ENCODE measurements at places on chromosomes 5 and 9.
A peak's percentile ranks its signal among the peaks of the same experiment; 100 is the strongest.

- no peak overlapping the region for H3K4me3 ChIP-seq
- H3K27ac ChIP-seq: peak overlapping the region; percentile 61
- no peak for DNase-seq
These were observed 141.1 kb upstream of the RANBP3L start for GRCh38 chr5:36442796-36443195.

DNA sequence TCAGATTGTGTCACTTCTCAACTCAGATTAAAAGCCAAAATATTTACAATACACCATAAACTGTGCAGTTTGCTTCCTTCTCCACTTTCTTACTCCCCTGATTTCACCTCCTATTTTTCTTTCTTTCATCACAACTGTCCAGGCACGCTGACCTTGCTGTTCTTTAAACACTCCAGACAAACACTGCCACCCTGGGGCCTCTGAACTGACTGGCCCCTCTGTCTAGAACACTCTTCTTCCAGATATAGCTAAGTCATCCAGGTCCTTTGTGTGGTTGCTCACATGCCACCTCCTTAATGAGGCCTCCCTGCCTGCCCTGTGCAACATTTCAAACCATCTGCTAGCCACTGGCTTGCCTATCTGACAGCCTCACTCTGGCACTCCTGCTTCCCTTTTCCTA is 46.6 kb downstream of the ATG10 start:
- peaks cover 16% of the 10 kb centered on the region for H3K4me1 ChIP-seq
- no peaks in the 10 kb centered on the region for H3K27me3 ChIP-seq
- peaks cover 13% of the 10 kb centered on the region for H3K36me3 ChIP-seq
- no peak for DNase-seq
- no peak overlapping the region for H3K4me3 ChIP-seq

- no peak overlapping the region for H3K27ac ChIP-seq
- DNase-seq: no peak
- H3K4me1 ChIP-seq: peaks cover 8% of the 10 kb centered on the region
- H3K36me3 ChIP-seq: peaks cover 7% of the 10 kb centered on the region
These were observed 4.3 kb downstream of the RASGRF2 start for GRCh38 chr5:80964491-80964890.

GRCh38 chr9:136372561-136373299 is 739 bp downstream of the CARD9 start:
- peaks cover 9% of the 10 kb centered on the region for H3K4me1 ChIP-seq
- no peak overlapping the region for H3K27ac ChIP-seq
- no peak for DNase-seq
- peak overlapping the region; percentile 56 for H3K4me3 ChIP-seq

DNA sequence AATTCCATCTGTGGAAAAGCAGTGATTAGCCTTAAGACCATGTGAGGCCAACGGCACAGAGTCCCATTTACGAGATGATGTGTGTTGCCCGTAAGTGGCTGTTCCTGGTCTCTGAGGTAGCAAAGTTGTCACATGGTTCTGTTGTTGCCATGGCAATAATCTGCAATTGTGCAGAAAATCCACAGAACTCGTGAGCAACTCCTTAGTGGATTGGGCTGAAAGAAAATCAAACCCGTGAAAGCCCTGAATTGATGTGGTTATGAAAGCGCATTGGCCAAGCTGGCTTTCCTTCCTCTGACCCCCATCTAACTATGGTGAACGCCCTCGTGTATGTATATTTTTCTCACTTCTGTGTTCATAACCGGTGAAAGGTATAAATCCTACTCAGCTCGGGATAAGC is 614.7 kb downstream of the EBF1 start:
- peaks cover 4% of the 10 kb centered on the region for H3K4me1 ChIP-seq
- H3K36me3 ChIP-seq: no peaks in the 10 kb centered on the region
- no peaks in the 10 kb centered on the region for H3K27me3 ChIP-seq
- no peak overlapping the region for H3K4me3 ChIP-seq

- H3K4me1 ChIP-seq: no peaks in the 10 kb centered on the region
- H3K4me3 ChIP-seq: no peak overlapping the region
- H3K27ac ChIP-seq: no peak overlapping the region
- no peak for DNase-seq
These were observed 180.1 kb upstream of the ELL2 start for GRCh38 chr5:96141749-96142148.

- no peak for DNase-seq
- peak overlapping the region; percentile 66 for H3K4me3 ChIP-seq
- no peaks in the 10 kb centered on the region for H3K36me3 ChIP-seq
- H3K27ac ChIP-seq: peak overlapping the region; percentile 88
These were observed 129.7 kb upstream of the CHD1 start for GRCh38 chr5:99058466-99058865.
